ENCODE measurements at places on chromosomes 3 and 15. TPM values are rescaled to one million over a fixed set of nuclear protein-coding genes. Genes with fewer than 3 reads are reported as not detected.

Gene SERINC4
- total RNA-seq, result 0.39 TPM

GRCh38 chr3:20563251-20563650 lies 377.2 kb upstream of the SGO1 start:
- DNase-seq, result no peak
- H3K4me3 ChIP-seq, result no peak overlapping the region
- no peaks in the 10 kb centered on the region for H3K36me3 ChIP-seq
- no peak overlapping the region for H3K27ac ChIP-seq

- H3K36me3 ChIP-seq, result no peaks in the 10 kb centered on the region
- H3K27ac ChIP-seq, result no peak overlapping the region
- peaks cover 21% of the 10 kb centered on the region for H3K4me1 ChIP-seq
- no peak overlapping the region for H3K4me3 ChIP-seq
- DNase-seq, result no peak
- no peaks in the 10 kb centered on the region for H3K27me3 ChIP-seq
Measured at GRCh38 chr3:140731440-140732119, 53.7 kb downstream of the TRIM42 start.

DNA sequence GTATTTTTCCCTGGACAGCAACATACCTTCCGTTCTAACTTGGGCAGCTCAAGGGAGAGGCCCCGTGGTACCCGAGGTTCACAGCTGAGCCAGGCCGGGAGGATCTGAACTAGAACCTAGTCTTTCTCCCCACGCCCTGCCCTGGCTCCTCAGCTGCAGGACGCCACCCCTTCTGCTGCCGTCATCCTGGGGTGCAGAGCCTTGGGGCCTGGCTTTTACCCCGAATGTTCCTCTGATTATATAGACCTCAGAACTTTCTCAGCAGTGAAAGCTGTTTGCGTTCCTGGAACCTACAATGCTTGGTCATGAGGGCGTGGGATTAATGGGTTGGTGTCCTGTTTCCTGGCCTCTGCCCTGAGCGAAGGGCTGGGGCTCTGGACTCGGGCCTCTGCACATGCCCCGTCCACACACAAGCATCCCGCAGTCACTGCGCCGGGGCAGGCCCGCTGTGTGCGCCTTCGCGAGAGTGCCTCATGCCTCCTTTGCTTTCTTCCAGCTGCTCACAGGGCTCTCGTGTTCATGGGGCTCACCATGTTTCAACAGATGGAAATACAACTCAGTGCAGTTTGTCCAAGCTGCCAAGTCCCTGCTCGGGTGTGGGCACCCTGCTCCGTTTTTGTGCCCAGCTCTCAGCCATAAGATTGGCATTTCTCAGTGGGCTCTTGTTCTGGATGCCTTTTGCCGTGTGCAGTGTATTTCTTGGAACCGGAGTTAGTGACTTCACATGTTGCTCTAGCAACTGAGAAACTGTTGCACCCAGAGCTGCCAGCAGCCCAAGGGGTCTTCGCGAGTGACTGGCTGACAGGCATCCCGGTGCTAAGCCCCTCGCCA lies 20.4 kb downstream of the SYNM start:
- H3K36me3 ChIP-seq, result peaks cover 4% of the 10 kb centered on the region
- no peak overlapping the region for H3K27ac ChIP-seq
- H3K27me3 ChIP-seq, result no peaks in the 10 kb centered on the region
- no peak for DNase-seq
